ENCODE measurements at places on chromosomes 5 and 9. TPM values are rescaled to one million over a fixed set of nuclear protein-coding genes. Genes with fewer than 3 reads are reported as not detected.

Gene BRD9
- 38.8 TPM for total RNA-seq

Gene MOB3B
- not detected for total RNA-seq

Gene SPATA31D4
- not detected for total RNA-seq

Gene MYMK
- not detected for total RNA-seq

Gene SNCB
- 0.10 TPM for total RNA-seq

Measured in A172 (cell line).